Mammary microvascular endothelial cell (primary cell): ENCODE measurements at places on chromosomes 11 and 22. TPM values are rescaled to one million over a fixed set of nuclear protein-coding genes. Genes with fewer than 3 reads are reported as not detected.

The PRR33 gene
- not detected in 2 replicates for total RNA-seq

The DBX1 gene
- not detected in 2 replicates for total RNA-seq

The TSSC4 gene
- 46.5 and 53.6 TPM in 2 replicates for total RNA-seq

The FAT3 gene
- total RNA-seq: not detected in 2 replicates

The BTBD18 gene
- not detected in 2 replicates for total RNA-seq

The POU2AF1 gene
- not detected in 2 replicates for total RNA-seq

The SYTL2 gene
- 2.0 and 6.7 TPM in 2 replicates for total RNA-seq

The PGM2L1 gene
- 7.3 and 7.5 TPM in 2 replicates for total RNA-seq

The GRAP2 gene
- under 0.01 TPM in 1 of 2 replicates, not detected in the other for total RNA-seq

The FIBIN gene
- not detected in 2 replicates for total RNA-seq

The TMPRSS6 gene
- total RNA-seq: not detected in 2 replicates

The SUSD2 gene
- total RNA-seq: under 0.01 and 0.15 TPM in 2 replicates

The TH gene
- total RNA-seq: 0.20 TPM in 1 of 2 replicates, not detected in the other

The ALX4 gene
- total RNA-seq: not detected in 2 replicates

The ALDH3B1 gene
- total RNA-seq: 0.94 and 1.5 TPM in 2 replicates

The MMP7 gene
- total RNA-seq: not detected in 2 replicates

The TYR gene
- total RNA-seq: not detected in 2 replicates

The SNX32 gene
- total RNA-seq: not detected in 2 replicates

The DRAP1 gene
- 209 and 235 TPM in 2 replicates for total RNA-seq
